ENCODE measurements at places on chromosomes 7 and 10.

DNA sequence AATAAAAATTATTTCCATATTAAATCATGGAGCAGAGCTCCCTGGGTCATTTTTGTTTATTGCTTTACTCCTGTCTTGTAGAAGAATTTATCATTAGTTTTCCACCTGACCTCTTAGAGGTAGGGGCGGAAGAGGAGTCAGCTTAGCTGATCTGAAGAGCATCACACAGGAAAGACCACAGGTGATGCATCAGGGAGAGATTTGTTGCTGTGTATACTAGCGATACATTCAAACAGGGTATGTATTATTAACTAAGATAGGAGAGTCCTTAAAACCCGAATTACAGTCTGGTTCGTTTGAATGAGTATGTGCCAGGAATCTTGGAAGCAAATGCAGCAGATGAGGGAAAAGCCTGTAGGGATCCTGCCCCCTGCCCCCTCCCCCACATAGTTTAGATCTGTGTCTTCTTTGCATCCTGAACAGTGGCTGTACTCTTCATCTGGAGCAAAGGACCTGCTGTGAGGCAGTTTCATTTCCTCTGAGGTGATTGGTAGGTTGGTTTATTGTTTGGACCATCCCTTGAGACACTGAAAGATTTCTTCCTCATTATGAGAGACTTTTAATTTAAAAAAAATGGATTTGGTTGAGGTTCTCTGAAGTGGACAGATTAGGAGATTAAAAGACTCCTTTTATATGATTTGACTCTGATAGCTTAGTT, 177.0 kb downstream of the SND1 start:
- no peak for DNase-seq

DNA sequence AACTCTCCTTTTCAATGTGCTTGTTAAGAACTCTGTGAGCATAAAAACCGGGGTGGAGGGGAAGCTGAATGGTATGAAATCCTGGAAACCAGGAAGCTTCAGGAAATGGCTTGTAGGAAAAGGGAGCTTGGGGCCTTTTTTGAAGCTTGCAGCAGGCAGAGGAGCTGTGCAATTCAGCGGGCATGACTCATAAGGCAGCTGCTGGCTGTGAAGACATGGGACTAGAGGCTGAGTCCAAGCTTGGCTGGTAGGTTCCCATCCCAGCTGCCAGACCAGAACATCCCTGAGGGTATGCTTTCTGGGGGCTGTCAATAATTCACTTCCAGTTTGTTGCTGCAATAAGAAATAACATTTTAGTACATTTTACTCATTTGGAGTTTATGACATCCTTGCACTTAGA, 36.8 kb upstream of the CDC14C start:
- no peak for DNase-seq

DNA sequence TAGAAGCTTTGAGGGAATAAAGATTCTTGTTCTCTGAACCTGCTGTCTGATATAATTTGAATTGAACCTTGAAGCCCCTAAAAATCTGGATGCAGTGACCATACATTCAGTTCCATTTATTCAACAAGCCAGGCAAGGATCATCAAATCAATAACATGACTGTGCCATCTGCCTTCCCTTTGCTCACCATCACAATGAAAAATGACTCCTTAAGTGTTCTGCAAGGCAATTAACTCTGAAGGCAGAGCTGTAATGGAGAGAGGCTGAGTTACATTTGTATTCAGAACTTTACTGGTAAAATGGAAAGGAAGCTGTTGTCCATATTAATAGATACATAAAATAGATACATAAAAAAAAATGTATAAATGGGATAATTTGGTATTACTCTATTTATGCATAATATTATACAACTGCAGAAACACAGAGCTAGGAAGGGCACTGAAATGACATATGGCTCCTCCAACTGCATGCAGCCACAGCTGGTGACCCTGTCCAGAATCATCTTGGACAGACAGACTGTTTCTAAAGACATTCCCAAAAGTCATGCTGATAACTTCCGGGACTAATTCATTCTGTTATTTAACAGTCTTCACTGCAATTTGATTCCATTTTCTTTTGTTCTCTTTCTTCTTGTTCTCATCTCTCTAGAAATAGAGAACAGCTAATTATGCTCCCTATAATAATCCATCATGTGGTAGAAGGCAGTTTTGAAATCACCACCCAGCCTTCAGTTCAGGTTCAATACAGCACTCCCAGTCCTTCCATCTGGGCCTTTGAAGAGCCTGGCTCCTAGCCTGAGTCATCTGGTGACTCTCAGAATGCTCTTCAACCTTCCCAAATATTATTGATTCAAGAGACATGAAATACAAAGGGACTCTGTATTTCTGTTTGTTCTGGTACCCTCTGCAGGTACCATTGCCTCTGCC, 412.6 kb downstream of the GFRA1 start:
- no peak for DNase-seq

- DNase-seq = peak; percentile 27
Observed at GRCh38 chr7:54839575-54840213, 80.7 kb upstream of the SEC61G start.

DNA sequence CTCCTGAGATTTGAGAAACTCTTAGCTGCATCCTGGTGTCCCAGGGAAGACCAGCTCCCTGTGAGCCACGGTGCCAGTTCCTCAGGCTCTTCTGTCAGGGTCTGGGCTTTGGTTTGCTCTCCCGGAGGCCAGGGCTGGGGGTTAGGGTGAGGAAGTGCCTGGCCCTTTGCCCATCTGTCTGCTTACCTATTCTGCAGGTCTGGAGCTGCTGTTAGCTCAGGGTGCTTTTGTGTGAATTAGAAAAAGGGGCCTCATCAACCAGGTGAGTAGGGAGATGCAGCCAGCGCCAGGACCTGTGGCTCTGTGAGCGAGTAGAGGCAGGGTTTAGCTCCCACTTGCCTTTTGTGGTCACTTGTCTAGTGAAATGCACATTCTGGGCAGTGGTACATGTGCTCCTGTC, 109.4 kb downstream of the DOCK1 start:
- DNase-seq = no peak

GRCh38 chr10:48324580-48324979, 18.1 kb downstream of the MAPK8 start:
- DNase-seq = no peak

GRCh38 chr7:1511444-1512422, 7.5 kb upstream of the INTS1 start:
- peak; percentile 21 for DNase-seq

DNA sequence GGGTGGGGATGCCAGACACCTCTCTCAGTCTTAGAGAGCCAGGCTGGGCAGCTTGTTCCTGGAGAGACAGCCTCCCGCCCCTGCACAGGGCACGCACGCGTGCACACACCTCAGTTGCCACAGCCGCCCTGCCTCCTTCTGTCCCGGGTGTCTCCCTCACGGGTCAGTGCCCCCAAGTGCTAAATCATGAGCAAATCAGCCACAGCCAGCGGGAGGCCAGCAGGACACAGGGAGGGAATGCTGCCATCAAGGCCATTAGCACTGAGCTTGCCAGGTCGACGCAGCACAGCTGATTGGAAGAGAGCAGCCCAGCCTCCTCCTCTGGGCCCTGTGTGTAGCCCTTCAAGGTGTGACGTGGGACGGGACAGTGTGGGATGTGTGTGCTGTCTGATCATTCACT, 130.4 kb downstream of the CDH23 start:
- DNase-seq = no peak

DNA sequence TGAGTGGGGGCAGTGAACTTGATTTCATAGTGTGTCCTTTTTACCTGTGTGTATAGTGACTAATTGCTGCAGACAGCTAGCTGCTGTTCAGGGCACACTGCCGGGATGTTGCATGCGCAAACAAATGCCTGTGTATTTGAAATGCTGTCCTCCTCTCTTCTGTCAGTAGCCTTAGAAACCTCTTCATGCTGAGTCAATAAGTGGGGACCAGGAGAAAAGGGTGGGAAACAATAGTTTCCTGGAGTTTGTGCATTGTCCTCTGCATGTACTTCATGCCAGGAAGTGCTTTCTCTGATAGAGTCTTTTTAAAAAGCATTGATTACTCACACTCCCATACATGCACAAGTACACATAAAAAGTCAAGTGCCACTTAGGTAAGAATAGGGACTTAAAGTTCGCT, 1183.7 kb upstream of the CELF2 start:
- no peak for DNase-seq

GRCh38 chr7:76048668-76048988, 722 bp downstream of the MDH2 start:
- DNase-seq = peak; percentile 61

- DNase-seq = no peak
Observed at GRCh38 chr7:106537119-106537518, 123.8 kb downstream of the CCDC71L start.

DNA sequence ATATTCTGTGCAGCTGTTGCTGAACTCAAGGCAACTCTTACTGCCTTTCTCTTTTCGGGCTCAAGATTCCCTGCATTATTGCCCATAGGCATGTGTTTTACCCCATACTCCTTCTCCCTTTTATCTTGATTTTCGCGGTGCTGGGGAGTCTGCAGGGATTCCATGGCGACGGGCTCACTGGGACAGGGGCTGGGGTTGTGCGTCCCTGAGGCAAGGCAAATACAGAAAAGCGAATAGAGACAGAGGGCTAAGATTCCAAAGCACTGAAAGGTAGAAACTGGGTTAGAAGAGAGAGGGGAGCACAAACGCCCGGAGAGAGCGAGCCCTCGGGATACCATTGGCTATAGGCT, 519 bp upstream of the RPP38 start:
- no peak for DNase-seq

DNA sequence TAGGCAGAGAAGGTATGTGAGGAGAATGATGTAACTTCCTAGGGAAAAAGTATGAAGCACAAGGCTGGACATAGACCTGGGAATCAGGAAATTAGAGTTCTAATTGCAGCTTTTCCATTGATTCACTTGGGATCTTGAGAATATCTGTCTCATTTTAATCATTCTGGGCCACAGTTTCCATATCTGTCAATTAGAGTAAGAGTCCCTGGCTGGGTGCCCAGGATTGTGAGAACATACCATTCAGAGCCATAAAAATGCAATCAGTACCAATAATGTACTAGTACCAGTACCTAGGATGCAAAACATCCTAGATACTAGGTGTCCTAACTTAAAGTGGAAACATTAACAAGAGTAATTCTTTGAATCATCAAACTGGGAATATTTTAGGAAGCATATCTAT, 29.6 kb downstream of the CAV1 start:
- no peak for DNase-seq

DNA sequence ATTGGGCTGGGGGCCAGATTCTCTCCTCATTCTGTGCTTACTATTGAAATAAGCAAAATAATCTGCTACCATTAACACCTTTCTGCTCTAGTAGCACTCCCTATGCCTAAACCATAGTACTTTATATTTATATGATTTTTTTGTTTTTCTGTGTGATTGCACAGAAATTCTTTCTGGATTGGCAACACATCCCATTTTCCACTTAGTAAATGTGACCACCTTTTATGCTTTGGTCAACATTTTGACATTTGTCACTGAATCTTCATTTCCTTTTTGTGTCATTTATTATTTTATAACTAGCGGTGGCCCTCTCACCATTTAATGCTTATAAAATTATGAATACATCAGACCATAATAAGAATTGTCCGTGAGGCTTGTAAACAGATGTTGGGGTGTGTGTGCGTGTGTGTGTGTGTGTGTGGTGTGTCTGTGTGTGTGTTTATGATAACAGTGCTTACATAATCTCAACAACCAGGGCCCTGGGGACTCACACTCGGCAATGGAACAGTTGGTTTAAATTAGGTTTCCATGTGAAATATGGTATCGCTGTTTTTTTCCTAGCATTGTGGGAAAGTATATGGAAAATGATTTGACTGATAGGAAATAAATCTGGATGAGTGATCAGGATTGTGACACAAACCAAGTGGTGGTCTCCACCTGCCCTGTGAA, 138.9 kb downstream of the NOC3L start:
- DNase-seq = no peak

DNA sequence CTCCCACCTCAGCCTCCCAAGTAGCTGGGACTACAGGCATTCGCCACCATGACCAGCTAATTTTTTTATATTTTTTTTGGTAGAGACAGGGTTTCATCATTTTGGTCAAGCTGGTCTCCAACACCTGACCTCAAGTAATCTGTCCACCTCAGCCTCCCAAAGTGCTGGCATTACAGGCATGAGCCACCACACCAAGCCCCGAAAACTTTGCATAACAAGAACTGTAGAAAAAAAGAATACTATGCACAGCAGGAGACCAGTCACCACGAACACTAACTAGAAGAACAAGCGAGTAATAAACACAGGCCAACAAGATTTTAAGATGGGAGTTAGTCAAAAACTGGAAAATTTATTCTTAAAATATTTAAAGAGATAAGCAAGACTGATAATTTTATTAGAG, 447.0 kb downstream of the ETV1 start:
- no peak for DNase-seq

- DNase-seq = no peak
Observed at GRCh38 chr10:75705426-75705825, 274.0 kb downstream of the LRMDA start.

- no peak for DNase-seq
Observed at GRCh38 chr7:936386-937054, 18.0 kb downstream of the ADAP1 start.

- DNase-seq = no peak
Observed at GRCh38 chr10:113528876-113529275, 24.0 kb upstream of the HABP2 start.

DNA sequence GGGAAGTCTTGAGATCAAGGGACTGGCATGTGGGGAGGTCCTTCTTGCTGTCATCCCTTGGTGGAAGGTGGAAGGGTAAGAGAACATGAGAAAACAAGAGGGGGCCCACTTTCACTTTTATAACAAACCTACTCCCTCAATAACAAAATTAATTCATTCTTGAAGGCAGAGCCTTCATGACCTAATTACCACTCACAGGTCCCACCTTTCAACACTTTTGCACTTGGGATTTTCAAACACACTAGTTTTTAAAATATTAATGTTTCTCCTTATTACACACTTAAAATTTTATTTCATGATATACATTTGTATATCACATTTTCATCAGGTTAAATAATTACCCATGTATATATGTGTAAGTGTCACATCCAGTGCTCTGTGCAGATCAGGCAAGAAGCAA, 2.0 kb downstream of the ST7 start:
- no peak for DNase-seq

DNA sequence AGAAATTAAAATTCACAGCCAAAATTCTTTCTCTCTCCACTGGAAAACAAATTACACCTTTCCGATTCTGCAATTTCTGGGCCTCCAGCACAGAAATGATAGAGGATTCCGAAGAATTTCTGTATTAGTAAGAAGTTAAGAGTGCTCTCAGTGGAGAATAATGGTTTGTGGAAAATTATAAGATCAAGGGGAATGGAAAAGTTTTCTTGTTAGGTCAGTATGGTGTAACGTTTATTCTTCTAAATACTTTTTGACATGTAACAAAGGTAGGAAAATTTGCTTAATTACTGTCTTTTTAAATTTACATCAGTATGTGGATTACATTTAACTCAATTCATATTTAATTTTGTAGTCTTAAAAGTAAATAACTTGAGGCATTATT, 288.3 kb upstream of the NFE2L3 start:
- DNase-seq = no peak

DNA sequence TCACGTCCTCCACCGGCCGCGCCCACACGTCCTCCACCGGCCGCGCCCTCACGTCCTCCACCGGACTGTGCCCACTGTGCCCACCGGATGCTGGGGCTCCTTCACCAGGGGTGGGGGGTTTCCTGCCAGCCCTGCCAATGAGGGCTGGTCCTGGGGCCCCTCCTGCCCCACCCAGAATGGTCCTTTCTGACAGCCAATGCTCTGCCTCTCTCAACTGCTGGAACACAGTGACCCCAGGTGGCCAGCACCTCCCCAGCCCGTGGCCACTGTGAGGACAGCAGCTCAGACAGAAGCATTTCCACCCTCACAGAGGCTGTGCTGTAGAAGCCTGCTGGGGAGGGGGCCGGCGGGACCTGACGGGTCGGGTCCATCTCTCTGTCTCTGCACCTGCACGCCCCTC, 90.1 kb upstream of the DNAAF5 start:
- DNase-seq = peak; percentile 11

GRCh38 chr10:128662520-128662919, 536.3 kb upstream of the MKI67 start:
- DNase-seq = no peak
